ENCODE measurements at places on chromosomes 3 and 15.

DNA sequence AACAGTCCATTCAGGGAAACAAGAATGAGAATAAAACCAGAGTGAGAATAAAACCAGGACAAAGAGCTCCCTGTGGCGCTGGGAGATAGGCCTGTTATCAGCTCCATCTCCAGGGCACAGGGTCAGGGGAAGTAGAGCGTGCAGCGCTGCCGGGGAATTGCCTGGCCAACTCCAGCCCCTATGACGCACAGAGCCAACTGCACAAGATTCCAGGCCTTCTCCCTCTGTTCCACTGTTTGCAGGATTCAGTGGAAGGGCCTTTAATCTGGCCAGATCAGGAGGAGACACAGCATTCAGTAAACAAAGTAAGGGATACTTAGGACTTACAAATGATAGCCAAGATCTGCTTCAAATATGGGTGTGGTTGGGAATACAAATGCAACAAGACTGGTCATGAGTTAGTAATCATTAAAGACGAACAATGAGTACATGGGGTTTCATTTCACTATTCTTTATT lies 49.4 kb downstream of the ITGB5 start:
- DNase-seq: peak; percentile 66

- DNase-seq: no peak
Observed at GRCh38 chr15:93294896-93295295, 205.9 kb upstream of the RGMA start.

DNA sequence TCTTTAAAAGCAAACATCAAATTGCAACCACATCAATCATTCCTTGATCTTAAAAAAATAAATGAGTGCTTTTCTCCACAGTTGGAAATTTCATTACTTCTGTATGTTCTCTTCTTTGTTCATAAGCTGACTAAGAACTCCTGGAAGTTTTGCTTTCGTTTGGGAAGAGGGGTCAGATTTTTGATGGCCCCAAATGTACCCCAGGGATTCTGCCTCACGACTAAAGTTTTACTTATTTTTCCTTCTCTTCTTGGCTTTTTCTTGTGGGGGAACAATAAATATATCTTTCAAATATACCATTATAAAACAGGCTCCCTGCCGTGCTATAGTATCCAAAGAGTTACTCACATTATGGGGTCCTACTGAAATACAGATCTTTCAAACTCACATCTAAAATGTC lies 215.0 kb upstream of the CDIN1 start:
- DNase-seq: no peak

GRCh38 chr3:147157631-147158030 lies 248.7 kb downstream of the ZIC4 start:
- no peak for DNase-seq

- no peak for DNase-seq
Observed at GRCh38 chr15:100043068-100043641, 298.6 kb downstream of the ADAMTS17 start.

DNA sequence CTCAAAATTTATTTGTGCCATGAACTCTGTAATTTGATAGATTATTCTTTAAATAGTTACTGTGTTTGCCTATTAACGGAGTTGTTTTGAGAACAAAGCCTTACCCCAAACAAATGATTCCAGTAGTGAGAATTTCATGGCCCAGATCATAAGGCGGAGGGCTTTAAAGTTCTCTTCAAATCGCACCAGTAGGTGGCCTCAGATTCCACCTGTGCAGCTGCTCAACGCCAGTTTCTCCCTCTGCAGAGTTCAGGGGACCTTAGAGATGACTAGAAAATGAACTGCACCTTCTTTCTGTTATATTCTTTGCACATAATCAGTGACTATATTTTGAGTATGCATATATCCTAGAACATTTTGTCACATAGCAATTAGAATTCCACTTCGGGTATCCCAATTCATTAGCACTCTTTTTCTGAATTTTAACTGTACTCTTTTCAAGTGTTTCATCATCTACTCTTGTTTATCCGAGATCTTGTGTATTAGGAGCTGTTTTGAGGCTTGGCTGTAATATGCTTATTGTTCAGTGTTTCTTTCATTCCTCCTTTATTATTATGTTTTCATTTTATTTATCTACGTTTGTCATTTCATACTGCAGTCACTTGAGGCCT lies 232.6 kb upstream of the CHRM5 start:
- no peak for DNase-seq

DNA sequence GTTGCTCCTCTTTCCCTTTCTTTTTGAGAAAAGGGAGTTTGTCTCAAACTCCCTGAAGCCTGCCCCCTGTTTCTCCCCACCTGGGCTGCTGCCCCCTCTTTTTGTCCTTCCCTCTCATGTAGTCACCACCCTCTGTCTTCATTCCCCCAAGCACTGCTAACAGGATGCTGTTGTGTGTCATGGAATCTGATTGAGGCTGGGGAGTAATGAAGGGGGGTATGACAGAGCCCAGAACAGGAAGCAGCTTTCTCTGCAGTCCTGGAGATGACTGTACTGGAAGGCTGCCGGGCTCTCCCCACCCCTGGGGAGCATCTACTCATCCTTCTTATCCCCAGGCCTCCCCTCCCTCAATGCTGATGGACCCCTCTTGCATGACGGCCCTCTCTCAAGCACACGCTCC lies 181.6 kb downstream of the ABHD5 start:
- DNase-seq: no peak

DNA sequence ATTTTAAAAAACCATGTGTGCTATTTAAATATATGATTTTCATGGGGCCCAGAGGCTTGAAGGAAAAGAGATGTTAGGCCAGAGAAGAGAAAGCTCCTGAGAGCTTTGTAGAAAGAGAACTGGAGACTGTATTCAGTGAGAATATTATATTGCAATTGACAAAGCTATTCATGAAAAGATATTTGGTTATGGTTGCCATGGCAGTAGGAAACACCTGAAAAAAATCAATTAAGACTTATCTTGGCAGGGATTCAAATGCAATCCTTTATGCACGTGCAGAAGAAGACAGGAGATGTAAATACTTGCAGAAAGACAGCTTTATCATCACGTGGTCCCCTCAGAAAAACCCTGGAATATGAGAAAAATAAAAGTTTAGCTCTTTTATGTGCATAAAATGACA lies 636.0 kb upstream of the TBL1XR1 start:
- no peak for DNase-seq

Measured in uterus (tissue), 4 donors.